ENCODE measurements at places on chromosomes 3 and 15. TPM values are rescaled to one million over a fixed set of nuclear protein-coding genes. Genes with fewer than 3 reads are reported as not detected.

COX5A gene
- 181 TPM for polyA plus RNA-seq

OCA2 gene
- polyA plus RNA-seq, result 9.0 TPM

ISLR gene
- polyA plus RNA-seq, result 69.0 TPM

PLA2G4E gene
- polyA plus RNA-seq, result not detected

ROPN1B gene
- 1.1 TPM for polyA plus RNA-seq

APOD gene
- 10.0 TPM for polyA plus RNA-seq

TUSC7 gene
- polyA plus RNA-seq, result not detected

PROK2 gene
- 0.10 TPM for polyA plus RNA-seq

CKMT1B gene
- 3.2 TPM for polyA plus RNA-seq

P2RY14 gene
- 0.27 TPM for polyA plus RNA-seq

DLL4 gene
- 7.3 TPM for polyA plus RNA-seq

TM4SF18 gene
- 27.4 TPM for polyA plus RNA-seq

FGF7 gene
- polyA plus RNA-seq, result 12.0 TPM

VGLL3 gene
- 5.5 TPM for polyA plus RNA-seq

DTX3L gene
- 16.4 TPM for polyA plus RNA-seq

NOX5 gene
- polyA plus RNA-seq, result 0.78 TPM

CACNA1D gene
- polyA plus RNA-seq, result 17.5 TPM

GOLGA8T gene
- polyA plus RNA-seq, result 0.71 TPM

SHQ1 gene
- polyA plus RNA-seq, result 22.5 TPM

HIGD2B gene
- polyA plus RNA-seq, result not detected

UPK1B gene
- polyA plus RNA-seq, result 7.1 TPM

NMB gene
- 7.1 TPM for polyA plus RNA-seq

VPS8 gene
- 48.2 TPM for polyA plus RNA-seq

TMEM266 gene
- 13.3 TPM for polyA plus RNA-seq

STARD9 gene
- 7.7 TPM for polyA plus RNA-seq

STAB1 gene
- 46.6 TPM for polyA plus RNA-seq

ZNF620 gene
- 10.6 TPM for polyA plus RNA-seq

NSMCE3 gene
- polyA plus RNA-seq, result 9.9 TPM

MTHFS gene
- polyA plus RNA-seq, result 40.4 TPM

RAB43 gene
- polyA plus RNA-seq, result 6.7 TPM

CDV3 gene
- polyA plus RNA-seq, result 119 TPM

THPO gene
- 2.7 TPM for polyA plus RNA-seq

SLC9C1 gene
- polyA plus RNA-seq, result 1.2 TPM

AADAC gene
- polyA plus RNA-seq, result 0.32 TPM

ANKRD34C gene
- polyA plus RNA-seq, result 0.06 TPM

GADL1 gene
- polyA plus RNA-seq, result 4.2 TPM

SCN5A gene
- polyA plus RNA-seq, result 1.1 TPM

COMMD4 gene
- 94.1 TPM for polyA plus RNA-seq

RASGRP1 gene
- 10.6 TPM for polyA plus RNA-seq

Measured in renal pelvis (tissue), 12 donors.